NCI-H2227 treated with DMSO at 0.1 percent for 48 hours (cell line): ENCODE measurements at places on chromosomes 12 and 14.

- DNase-seq, result no peak
These were observed 28.6 kb downstream of the AMN start for GRCh38 chr14:102951034-102951433.

DNA sequence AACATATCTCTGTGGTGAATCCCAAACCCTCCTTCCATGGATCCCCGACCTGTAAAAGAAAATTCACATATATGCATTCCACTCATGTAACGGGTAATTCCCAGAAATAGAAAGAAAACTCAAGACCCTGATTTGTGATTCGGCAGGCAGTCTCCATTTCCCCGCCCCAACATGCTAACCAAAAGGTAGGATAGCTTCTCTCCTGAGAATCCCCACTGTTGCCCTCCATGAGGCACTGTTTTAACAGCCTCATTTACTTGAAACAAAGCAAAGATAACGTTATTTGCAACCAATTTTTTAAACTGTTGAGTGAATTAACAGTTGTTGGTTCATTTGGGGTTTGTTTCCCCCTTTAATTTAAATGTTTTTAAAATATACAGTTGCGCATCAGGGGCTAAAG, 774 bp upstream of the SLC2A13 start:
- no peak for DNase-seq

- no peak for DNase-seq
These were observed 9.2 kb upstream of the PALS1 start for GRCh38 chr14:67232066-67232465.

DNA sequence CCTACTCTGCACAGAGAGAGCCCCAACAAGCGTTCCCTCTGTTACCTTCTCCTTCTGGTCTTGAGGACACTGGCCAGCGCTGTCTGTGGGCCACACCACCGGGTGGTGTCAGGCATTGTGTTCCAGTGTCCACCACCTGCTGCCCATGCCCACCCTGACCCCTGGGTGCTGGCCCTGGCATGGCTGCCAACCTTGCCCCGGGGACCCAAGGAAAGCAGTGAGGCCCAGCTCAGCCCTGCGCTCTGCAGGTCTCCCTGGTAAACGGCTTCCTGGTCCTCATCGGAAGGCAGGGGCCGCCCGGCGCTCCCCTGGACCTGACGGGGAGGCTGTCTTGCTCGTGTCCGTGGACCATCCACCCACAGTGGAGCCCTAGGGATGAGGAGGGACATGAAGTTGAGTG, 21.8 kb upstream of the MEG3 start:
- DNase-seq, result no peak

- DNase-seq, result no peak
These were observed 15.8 kb upstream of the PPM1A start for GRCh38 chr14:60233251-60233650.

- no peak for DNase-seq
These were observed 37.1 kb downstream of the LRRK2 start for GRCh38 chr12:40261937-40262336.

- DNase-seq, result no peak
These were observed 61.4 kb downstream of the HMGA2 start for GRCh38 chr12:65885716-65886115.

DNA sequence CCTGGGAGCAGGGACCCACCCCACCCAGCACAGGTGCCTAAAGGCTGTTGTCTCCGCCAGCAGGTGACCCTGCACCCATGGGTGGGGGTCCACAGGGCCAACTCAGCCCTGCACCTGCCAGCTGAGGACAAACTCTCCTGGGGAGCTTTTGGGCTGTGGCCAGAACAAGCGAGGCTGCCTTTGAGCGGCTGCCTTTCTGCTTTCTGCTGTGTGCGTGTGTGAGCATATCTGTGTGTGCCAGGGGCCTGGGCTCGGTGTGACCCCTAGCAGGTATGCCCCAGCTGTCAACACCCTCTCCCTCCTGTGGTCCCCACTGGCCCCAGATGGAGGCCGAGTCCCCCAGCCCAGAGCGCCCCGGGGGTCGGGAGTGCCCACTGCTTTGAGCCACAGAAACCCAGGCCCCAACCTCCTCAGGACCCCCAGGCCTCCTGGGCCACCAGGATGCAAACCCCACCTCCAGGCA, 25.9 kb upstream of the GPR132 start:
- DNase-seq, result no peak

DNA sequence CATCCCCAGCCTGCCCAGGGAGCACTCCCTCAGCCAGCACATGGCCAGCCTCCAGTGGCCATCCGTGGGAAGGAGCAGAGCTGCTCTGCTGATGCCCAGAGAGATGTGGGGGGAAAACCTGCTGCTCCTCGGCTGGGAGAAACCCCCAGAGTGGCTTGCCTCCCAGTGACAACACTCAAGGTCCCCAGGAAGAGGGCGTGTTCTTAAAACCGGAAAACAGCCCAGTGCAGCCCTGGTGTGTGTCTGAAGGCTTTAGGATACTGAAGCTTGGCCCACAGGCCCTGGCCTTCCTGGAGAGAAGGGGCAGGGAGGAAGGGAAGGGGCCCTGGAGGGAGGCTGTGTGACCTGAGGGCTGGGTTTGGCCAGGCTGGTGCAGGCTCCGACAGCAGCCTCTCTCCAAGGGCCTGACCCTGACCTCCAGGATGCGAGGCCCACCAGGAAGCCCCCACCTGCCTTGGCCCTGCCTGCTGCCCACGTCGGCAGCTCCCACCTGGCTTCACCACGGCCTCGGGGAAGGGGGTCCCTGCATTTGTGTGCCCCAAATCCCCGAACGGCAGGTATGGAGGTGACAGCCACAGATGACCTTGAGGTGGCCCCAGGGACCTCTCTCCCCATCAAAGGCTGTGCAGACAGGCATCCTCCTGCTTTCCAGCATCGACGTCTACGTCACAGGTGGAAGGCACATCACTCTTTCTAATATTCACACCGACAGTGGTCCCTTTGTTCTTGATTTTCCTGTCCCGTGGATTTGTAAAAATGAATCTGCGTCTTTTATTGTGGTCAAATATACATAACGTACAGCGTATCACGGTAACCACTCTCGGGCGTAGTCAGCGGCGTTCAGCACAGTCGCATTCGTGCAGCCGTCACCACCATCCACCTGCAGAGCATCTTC, 190.0 kb upstream of the C14orf180 start:
- DNase-seq, result no peak

GRCh38 chr12:34218193-34219045, 196.1 kb downstream of the ALG10 start:
- peak; percentile 52 for DNase-seq

GRCh38 chr12:98983647-98984046, 338.6 kb downstream of the APAF1 start:
- no peak for DNase-seq

DNA sequence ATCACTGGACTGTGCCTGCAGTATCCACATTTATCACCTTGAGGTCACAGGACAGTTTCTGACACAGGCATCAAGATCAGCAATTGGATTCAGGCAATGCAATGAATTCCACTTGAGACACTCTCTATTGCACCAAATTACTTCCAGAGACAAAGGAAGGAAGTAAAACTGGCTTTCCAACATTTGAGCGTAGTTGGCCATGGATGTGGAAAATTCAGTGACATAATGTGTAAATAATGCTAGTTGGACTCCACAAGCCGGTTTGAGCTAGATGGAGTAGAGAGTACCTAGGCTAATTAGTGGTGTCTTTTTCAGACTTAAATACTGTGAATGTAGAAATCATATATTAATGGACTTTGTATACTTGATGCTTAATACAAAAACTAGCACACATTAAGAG, 168.3 kb upstream of the SYT1 start:
- DNase-seq, result no peak

DNA sequence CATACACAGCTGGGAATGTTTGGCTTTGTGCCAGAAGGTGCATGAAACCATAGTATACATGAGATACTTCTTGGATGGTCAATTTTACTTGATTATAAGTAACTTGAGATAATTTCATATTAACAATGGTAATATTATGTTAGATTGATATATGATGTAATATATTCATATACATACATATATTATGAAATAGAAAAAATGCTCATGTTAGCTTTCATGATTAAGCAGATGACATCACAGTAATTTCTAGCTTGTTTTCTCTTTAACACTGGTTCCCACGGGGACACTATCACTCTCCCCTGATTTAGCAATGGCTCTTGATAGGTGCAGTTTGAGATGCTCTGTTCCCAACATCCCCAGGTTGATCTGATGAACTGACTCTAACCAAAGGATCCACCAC, 35.4 kb upstream of the NTF3 start:
- no peak for DNase-seq

DNA sequence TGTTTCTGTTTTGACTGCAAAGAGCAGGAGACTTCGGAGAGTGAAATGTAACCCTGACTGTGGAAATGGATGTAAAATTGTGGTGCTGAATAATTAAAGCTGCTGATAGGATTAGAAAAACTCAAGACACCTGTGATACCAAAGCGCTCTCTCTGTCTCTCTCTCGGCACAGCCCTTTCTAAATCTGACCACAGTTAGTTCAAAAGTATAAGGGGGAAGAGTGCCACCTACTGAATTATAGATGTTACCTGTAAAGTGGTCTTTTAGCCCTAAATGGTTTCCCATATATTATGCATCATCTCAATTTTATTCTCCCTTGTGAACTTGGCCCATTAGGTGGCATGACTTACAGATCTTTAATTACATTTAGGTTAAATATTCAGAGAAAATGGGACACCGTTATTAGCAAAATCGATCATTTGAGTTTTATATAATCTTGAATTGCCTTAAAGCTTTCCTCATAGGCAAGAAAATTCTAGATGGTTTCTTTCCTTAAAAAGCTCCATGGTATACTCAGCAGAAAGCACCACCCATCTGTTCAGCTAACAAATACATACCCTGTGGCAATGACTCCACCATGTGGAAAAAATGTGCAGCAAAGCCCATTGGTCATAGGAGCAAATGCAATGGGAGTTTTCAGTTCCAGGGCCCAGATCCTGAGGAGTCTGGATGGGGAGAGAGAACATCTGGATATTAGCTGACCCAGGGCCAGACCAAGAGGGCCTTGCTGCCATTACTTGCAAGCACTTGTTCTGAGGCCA, 18.1 kb downstream of the RFC5 start:
- no peak for DNase-seq
